Stimulated activated CD4-positive, alpha-beta T cell treated with anti-CD3 and anti-CD28 coated beads, Interleukin-1b, Interleukin-23, amount 100 ng/mL, for 4 hours (primary cell): ENCODE measurements at places on chromosomes 5 and 9.

- no peak for DNase-seq
These were observed 81.2 kb upstream of the UBTD2 start for GRCh38 chr5:172364773-172365172.

DNA sequence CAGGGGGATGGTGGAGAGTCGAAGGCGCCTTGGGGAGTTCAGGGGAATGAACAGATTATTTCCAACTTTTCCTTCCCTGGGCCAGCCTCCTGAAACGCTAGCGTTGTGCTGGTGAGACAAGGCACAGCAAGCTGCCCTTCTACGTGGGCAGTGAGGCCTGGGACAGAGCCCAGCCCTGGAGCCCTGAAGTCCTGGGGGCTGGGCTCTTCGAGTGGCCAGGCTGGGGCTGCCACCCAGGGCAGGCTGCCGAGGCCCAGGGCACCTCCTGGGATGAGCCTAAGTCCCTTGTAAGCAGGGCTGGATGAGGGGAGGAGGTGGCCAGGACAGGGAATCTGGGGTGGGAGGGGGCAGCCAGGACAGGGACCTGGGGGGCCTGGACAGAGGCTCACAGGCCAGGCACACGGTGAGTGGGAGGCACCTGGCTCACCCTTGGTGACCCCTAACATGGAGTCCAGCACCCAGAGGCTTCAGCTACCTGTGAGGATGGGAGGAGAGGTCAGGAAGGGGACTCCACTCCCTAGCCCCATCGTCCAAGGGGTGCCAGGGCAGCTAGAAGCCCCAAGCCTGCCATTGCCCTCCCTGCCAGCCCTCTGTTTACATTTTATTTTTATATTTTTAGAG is 1.3 kb upstream of the LCN12 start:
- no peak for DNase-seq

- no peak for DNase-seq
These were observed 39.6 kb downstream of the ZNF608 start for GRCh38 chr5:124706729-124707361.

- no peak for DNase-seq
These were observed 552.4 kb upstream of the ZNF608 start for GRCh38 chr5:125298746-125299379.

DNA sequence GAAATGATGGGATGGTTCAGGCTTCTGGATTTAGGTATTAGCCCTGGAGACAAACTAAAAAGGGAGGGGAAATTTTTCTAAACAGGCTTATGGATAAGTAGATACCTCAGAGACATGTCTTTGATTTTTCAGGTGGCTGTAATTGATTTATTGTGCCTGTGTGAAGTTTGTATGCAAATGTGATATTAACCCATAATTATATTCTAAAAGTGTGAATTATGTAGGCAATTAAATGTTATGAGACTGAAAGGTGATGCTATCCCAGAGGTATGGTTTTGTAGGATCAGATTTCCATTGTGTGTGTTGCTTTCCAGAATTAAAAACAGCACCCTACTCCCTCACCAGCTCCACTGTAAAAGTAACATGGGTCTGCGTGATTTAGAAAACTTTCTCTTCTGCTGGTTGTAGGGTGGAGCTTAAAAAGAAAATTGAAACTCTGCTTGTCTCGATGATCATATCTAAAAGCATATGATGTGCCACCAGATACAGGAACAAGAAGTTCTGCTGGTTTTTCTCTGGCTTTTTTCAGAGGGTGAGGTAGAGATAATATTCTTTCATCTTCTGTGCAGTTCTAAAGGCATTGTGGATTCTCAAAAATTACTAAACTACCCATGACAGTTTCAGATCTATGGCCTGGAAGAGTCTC is 71.8 kb upstream of the TAF11L2 start:
- no peak for DNase-seq

- no peak for DNase-seq
These were observed 59.5 kb upstream of the FBXL7 start for GRCh38 chr5:15440434-15440833.

DNA sequence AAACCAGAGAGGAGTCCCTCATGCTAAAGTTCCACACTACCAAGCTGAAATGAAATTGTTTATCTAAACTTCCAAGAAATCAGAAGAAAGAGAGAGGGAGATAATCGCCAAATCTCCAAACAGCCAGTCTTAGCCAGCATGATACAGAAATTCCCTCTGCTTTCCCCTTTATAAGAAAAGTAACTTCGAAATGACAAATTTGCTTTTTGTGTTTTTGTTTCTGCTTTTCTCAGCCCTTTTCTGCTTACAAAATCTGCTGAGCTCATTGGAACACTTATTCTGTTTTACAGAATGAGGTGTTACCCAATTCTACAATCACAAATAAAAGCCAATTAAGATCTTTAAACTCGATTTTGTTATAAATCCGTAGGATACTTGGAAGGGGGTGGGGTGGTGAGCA is 72.9 kb downstream of the SFXN1 start:
- DNase-seq, result no peak

- no peak for DNase-seq
These were observed 474.2 kb downstream of the PRELID2 start for GRCh38 chr5:145360936-145361335.

- DNase-seq, result no peak
These were observed 125.1 kb downstream of the LIFR start for GRCh38 chr5:38431242-38431853.

- no peak for DNase-seq
These were observed 26.8 kb downstream of the GRIA1 start for GRCh38 chr5:153517241-153517611.

GRCh38 chr5:144467792-144468191 is 297.1 kb downstream of the KCTD16 start:
- no peak for DNase-seq

DNA sequence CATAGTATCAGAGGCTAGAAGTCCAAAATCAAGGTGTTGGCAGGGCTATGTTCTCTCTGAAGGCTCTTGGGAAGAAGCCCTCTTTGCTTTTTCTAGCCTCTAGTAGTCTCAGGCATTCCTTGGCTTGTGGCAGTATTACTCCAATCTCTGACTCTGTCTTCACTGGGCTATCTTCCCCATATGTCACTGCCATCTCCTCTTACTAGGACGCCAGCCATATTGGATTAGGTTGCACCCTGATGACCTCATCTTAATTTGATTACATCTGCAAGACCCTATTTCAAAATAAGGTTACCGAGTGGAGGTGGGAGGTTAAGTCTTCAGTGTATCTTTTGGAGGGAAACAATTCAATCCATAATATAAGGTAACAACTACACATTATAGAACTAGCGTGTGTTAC is 21.3 kb upstream of the EBF1 start:
- no peak for DNase-seq

GRCh38 chr9:110978516-110978915 is 59.8 kb downstream of the LPAR1 start:
- DNase-seq, result no peak

- no peak for DNase-seq
These were observed 617.8 kb downstream of the PDE4D start for GRCh38 chr5:59275510-59276324.

GRCh38 chr9:101923451-101923850 is 185.0 kb upstream of the GRIN3A start:
- DNase-seq, result no peak
